ENCODE measurements at places on chromosomes 6 and 20.

DNA sequence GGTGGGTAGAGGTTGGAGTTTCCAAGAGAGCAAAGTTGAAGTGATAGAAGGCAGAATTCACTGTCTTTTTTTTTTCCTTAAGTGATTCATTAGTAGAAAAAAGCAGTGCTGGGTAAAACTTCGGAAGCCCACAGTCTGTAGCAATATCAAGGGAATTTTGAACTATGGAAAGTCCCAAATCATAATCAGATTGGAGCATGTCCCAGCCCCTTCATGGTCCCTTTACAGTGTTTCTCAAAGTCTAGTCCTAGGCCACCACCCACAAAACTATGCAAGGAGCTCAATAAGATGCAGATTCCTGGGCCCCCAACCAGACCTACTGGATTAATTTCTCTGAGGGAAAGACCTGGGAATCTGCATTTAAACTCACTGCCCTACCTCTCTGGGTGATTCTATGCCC is 22.6 kb downstream of the NEDD9 start:
- DNase-seq, result no peak

GRCh38 chr6:149160943-149161342 is 156.6 kb upstream of the TAB2 start:
- no peak for DNase-seq

DNA sequence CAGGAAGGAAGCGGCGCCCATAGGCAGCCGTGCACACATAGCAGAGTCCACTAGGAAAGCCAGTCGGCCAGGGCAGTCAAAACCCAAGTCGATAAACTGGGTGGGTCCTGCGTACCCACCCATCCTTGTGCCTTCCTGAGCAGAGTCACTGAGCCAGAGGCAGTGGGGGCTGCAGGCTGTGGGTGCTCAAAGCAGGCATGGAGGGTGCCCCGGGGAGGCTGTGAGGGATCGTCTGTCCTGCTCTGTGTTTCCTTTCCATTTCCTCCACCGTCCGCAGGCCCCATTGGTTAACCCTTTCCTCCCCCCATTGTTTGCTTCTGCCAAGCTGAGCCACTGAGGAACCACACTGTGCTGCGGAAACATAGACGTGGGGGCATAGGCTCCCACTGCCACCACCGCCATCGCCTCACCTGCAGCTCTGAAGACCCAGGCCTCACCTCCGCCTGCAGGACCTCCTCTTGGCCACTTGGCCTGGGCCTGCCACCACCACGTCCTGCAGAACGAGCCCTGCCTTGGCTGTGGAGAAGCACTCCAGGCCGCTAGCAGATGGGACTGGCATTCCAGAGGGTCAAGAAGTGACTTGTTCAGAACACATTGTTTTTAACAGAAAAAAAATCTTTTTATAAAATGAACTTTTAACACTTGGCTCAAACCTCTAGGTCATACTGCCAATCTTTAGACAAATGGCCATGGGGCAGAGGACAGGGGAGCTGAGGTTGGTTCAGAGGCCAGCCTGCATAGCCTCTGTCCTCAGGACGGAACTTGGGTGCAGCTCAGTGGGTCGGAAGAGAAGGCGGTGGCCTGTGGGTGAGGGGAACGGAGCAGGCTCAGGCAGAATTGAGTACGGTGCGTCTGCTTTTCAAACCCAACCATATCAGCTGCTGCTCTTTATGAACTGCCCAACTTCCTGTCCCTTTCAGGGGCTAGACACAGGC is 52.6 kb downstream of the TCP11 start:
- DNase-seq, result peak; percentile 3

DNA sequence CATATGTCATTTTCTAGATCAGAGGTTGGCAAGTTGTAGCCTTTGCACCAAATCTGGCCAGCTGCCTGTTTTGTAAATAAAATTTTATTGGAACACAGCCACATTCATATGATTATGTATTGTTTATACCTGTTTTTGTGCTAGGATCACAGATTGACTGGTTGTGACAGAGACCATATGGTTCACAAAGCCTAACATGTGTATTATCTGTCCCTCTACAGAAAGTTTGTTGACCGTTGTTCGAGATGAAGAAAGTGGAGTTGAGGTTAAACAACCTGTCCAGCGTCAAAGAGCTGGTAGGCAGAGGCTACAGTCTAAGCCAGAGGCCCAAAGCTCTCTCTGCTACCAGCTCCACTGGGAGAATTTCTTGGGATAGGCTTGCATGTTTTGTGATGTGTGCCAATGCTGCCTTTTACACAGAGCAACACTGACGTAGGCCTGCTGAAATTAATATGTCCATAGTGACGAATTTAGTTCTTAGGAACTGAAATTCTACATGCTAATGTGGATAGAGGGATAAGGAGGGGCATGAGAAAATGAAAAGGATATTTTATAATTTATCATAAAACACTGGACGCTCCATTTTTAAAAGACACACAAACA is 11.7 kb upstream of the IGF2R start:
- DNase-seq, result no peak

GRCh38 chr6:85977661-85978060 is 335.0 kb upstream of the SYNCRIP start:
- DNase-seq, result no peak

DNA sequence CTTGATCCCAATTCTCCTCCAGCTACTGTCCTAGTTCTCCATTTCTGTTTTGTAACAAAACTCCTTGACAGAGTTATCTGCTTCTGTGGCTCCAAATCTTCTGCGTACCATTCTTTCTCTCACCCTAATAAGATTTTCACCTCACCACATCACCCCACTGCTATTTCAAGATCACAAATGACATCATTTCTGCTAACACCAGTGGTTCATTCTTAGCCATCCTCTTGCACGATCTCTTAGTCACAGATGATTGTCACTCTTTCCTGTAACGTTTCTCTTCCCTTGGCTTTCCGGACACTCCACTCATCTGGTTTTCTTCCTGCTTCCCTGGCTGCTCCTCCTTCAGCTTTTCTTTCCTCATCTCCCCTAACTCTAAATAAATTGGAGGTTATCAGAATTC is 56.8 kb upstream of the FABP7 start:
- DNase-seq, result no peak

GRCh38 chr6:27161946-27162603 is 85.4 kb upstream of the PRSS16 start:
- peak; percentile 42 for DNase-seq

GRCh38 chr20:12956303-12956702 is 52.5 kb upstream of the SPTLC3 start:
- no peak for DNase-seq

DNA sequence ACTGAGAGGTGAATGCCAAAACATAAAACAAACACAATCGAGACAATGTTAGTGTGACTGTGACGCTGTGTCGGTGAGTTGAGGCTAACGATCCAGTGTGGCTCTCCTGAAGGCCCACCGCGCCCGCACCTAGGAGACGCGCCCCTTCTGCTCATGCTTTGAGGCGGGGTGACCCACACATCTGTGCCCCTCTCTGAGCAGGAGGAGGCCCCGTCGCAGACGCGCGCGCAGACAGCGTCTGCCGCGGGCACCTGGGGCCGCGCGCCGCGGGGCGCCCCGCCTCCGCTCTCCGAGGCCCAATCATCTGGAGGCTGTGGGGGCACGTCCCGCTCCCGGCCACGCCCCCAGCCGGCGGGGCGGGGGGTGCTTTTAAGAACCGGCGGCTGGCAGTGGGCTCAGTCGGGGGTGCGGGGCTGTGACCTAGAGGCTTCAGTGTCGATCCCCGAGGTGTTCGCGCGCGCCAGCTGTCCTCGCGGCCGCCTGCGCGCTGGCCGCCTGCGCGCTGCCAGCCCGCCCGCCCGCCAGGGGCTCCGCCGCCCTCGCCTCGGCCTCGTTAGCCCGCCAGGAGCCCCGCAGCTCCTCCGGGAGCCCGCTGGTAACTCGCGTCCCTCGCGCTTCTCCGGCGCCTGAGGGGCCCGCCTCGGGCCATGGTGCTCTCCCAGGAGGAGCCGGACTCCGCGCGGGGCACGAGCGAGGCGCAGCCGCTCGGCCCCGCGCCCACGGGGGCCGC is at the start of gene SLC16A10:
SLC16A10 (plus strand) TSS at position 398 of the 730 bp plus-strand sequence; CDS start at position 648, 250 bp downstream.
- peak; percentile 89 for DNase-seq

GRCh38 chr20:37075932-37076685 is 19.7 kb downstream of the RBL1 start:
- no peak for DNase-seq

DNA sequence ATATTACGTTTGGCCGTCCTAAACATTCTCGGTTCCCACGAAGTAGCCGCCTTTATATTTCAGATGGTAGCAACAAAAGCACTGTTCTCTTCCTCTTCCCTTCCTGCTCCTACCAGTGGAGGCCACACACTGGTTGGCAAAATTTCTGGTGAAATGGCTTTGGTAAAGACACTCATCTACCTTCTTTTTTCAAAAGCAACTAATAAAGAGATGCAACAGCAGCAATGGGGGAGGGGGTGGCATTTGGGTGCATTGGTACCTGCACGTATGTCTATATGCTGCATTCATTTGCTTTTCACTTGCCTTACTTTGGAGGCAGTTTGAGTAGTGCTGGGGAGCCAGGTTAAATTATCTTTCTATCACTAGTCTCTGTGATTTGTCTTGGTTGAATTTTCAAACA is 6.0 kb downstream of the POU3F2 start:
- no peak for DNase-seq

DNA sequence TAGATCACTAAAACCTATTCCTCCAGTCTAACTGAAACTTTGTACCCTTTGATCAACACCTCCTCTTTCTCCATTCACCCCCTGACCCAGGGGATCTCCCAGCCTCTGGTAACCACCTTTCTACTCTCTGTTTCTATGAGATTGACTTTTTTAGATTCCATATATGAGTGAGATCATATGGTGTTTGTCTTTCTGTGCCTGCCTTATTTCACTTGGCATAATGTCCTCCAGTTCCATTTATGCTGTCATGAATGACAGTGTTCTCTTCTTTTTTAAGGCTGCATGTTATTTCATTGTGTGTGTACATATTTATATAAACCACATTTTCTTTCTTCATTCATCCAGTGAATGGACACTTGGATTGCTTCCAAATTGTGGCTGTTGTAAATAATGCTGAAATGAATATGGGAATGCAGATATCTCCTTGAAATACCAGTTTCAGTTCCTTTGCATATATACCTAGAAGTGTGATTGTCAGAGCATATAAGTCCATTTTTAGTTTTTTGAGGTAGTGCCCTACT is 57.7 kb downstream of the DHX35 start:
- DNase-seq, result no peak

GRCh38 chr6:163793011-163793983 is 378.8 kb downstream of the QKI start:
- DNase-seq, result peak; percentile 68

DNA sequence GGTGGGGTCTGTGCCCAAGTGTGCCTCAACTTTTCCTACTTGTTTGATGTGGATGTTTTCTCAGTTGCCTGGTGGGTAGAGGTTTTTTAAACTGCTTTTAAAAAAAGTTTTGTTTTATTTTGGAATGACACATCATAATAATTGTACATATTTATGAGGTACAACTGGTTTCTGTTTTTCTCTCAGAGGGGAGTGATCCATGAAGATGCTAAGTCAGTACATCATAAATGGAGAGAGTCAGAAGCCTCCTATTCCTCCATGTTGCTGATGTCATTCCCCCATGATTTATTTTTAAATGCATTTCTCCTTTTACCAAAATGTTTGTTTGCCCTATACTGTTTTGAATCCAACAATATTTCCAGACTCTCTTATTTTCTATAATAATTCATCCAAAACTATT is 77.3 kb upstream of the CLVS2 start:
- no peak for DNase-seq

Data from hepatocyte (in vitro differentiated cells).